ENCODE measurements at places on chromosomes 7 and 10. TPM values are rescaled to one million over a fixed set of nuclear protein-coding genes. Genes with fewer than 3 reads are reported as not detected.

- no peak for DNase-seq
Observed at GRCh38 chr7:51307651-51308210, 8.9 kb downstream of the COBL start.

DNA sequence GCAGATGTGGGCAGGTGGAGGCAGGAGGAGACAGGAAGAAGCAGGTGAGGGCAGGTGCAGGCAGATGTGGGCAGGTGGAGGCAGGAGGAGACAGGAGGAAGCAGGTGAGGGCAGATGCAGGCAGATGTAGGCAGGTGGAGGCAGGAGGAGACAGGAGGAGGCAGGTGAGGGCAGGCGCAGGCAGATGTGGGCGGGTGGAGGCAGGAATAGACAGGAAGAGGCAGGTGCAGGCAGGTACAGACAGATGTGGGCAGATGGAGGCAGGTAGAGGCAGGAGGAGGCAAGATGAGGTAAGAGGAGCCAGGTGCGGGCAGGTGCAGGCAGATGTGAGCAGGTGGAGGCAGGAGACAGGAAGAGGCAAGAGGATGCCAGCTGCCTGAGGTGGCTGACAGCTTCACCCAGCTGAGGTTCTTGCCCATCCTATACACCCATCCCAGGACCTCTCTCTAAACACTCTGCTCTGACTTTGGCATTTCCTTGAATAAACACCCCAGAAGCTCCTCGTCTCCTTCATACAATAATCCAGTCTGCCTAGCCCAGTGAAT lies 33.0 kb downstream of the PTPRE start:
- no peak for DNase-seq

NME8 gene
- not detected for total RNA-seq

- DNase-seq: no peak
Observed at GRCh38 chr10:14822879-14823755, 14.7 kb downstream of the CDNF start.

GRCh38 chr10:73501651-73502050 lies 5.8 kb upstream of the PPP3CB start:
- DNase-seq: no peak

- DNase-seq: no peak
Observed at GRCh38 chr7:30453921-30454320, 24.7 kb downstream of the NOD1 start.
